ENCODE measurements at places on chromosomes 4 and X. TPM values are rescaled to one million over a fixed set of nuclear protein-coding genes. Genes with fewer than 3 reads are reported as not detected.
A peak's percentile ranks its signal among the peaks of the same experiment; 100 is the strongest.

The HELT gene
- total RNA-seq: not detected

The QRFPR gene
- not detected for total RNA-seq

The RBBP7 gene
- total RNA-seq: 150 TPM

The NOX1 gene
- not detected for total RNA-seq

DNA sequence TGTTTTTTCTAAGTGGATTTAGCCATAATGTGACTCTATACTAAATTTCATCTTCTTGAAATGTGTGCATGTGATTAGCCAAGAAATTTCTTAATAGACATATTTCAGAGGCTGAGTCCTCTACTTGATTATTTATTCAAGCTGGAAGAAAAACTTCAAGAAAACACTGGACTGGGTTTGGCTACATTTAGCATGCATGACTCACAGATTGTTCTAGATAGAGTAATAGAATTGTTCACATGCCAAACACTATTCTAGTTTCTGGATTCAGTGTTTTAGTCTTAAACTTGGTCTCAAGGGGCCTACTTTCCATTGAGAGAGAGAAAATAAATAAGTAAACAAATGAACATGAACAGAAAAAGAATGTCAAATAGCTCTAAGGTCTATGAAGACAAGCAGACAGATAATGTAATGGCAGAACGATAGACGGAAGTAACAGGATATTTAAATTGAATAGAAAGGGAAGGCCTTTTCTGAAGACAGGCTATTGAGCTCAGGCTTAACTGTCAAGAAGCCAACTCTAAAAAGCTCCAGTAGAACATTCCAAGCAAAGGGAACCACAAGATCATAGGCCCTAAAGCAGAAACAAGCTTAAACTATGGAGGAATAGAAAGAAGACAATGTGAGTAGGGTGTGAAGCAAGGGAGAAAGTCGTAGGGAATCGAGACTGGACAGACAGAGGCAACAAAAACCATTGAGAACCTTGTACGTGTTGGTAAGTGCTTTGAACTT, 104.6 kb downstream of the TMEM144 start:
- DNase-seq: no peak
- H3K36me3 ChIP-seq: no peaks in the 10 kb centered on the region
- no peak overlapping the region for H3K27ac ChIP-seq
- no peaks in the 10 kb centered on the region for H3K4me1 ChIP-seq
- no peaks in the 10 kb centered on the region for H3K27me3 ChIP-seq

The KCND1 gene
- total RNA-seq: not detected

DNA sequence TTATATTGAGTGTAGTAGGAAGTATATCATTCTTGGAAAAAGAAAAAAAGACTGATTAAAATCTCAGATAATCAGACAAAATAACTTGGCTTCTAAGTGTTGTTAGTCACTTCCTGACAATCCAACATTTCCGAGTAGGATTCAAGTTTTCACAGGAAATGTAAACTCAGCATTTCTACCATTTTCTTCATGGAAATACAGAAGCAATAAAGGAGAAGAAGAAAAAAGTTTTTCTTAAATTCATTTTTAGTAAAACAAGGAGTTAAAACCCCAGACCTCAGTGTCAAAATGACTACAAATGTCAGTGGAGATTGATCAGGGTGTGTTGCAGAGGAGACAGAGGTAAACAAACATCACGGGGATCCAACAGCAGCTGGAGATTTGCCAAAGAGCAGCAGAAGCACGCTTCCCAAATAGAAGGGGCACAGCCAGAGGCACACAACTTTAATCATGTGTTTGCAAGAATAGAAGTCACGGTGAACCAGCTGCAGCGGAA, 129.3 kb upstream of the FAM9B start:
- H3K27ac ChIP-seq: no peak overlapping the region
- no peak overlapping the region for H3K4me3 ChIP-seq
- no peaks in the 10 kb centered on the region for H3K4me1 ChIP-seq
- H3K36me3 ChIP-seq: no peaks in the 10 kb centered on the region
- no peak for DNase-seq

- H3K36me3 ChIP-seq: no peaks in the 10 kb centered on the region
- no peak overlapping the region for H3K4me3 ChIP-seq
- peak overlapping the region; percentile 44 for H3K27ac ChIP-seq
- peak; percentile 23 for DNase-seq
- peaks cover 8% of the 10 kb centered on the region for H3K4me1 ChIP-seq
Measured at GRCh38 chr4:176191974-176192373, 3.4 kb downstream of the SPATA4 start.

DNA sequence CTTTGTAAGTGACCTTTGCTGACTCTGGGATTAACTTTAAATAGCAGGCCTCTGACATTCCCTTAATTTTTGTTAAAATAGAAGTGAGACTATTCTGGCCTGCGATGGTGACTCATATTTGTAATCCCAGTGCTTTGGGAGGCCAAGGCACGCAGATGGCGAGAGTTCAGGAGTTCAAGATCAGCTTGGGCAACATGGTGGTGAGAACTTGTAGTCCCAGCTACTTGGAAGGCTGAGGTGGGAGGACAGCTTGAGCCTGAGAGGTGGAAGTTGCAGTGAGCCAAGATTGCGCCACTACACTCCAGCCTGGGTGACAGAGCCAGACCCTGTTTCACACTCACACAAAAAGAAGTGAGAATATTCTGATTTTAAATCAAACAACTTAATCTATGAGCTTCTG, 27.3 kb downstream of the ZNF330 start:
- H3K27me3 ChIP-seq: no peaks in the 10 kb centered on the region
- no peaks in the 10 kb centered on the region for H3K4me1 ChIP-seq
- H3K27ac ChIP-seq: no peak overlapping the region
- no peak for DNase-seq
- H3K36me3 ChIP-seq: no peaks in the 10 kb centered on the region
- H3K4me3 ChIP-seq: no peak overlapping the region

Data from stomach (tissue), 19 donors.